ENCODE measurements at places on chromosomes 2 and 18. TPM values are rescaled to one million over a fixed set of nuclear protein-coding genes. Genes with fewer than 3 reads are reported as not detected.

Gene FAM124B
- polyA plus RNA-seq, result 2.8 TPM

Gene CGREF1
- polyA plus RNA-seq, result 28.9 TPM

Gene LHCGR
- not detected for polyA plus RNA-seq

Gene CNTNAP5
- polyA plus RNA-seq, result 40.2 TPM

Gene FOXD4L1
- polyA plus RNA-seq, result not detected
